ENCODE measurements at places on chromosomes 3 and 15.

DNA sequence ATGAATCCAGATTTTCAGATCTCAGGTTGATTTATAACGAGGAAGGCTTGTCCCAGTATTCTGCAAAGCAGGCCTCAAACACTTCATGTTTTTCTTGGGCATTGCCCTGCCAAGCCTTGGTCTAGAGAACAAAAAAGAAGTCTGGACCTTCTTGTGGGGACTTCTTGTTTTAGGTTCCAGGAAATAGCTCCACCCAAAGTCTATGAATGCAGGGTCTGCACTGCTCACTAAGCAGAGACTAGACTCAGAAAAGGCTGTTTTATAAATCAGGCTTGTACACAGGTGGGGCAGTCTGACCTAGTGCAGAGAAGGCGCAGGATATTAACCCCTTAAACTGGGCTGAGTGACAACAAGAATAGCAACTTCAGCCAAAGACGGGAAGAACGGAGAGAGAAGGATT lies 44.3 kb downstream of the GLB1 start:
- DNase-seq: no peak

- no peak for DNase-seq
Measured at GRCh38 chr3:77086408-77086807, 46.5 kb downstream of the ROBO2 start.

DNA sequence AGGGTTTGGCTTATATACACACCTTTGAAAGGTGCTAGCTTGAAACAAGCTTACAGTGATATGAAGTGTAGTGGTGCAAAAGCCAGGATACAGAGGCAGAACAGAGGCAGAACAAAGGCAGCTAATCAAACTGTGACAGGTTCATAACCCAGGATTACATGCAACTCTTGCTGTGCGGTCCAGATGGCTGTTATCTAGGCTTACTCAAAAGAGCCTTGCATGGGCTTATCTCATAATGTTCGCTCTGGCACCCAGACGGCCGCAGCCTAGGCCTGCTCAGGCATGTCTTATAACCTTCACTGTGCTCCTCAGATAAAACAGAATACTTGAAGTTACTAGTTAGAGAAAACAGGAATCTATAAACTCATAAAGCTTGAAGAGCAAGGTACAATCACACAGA lies 22.8 kb upstream of the NOX5 start:
- no peak for DNase-seq

DNA sequence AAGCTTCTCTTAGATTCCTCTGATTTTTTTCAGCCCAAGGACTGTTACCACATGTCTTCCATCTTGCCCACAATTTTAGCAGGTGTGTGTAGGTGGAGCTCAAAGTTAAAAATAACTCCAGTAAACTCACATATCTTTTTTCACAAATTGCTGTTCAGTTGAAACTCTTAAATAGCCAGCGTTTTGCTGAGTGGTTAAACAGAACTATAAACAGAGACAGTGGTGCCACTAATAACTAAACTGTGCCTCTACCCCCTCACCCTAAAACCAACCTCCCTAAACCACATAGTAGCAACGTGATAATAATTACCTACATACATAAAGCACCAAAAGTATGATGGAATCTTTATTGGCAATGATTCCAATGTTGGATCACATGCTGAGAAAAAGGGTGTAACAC lies 525.1 kb downstream of the PDCD6IP start:
- no peak for DNase-seq

GRCh38 chr15:23570486-23570885 lies 5.0 kb downstream of the MKRN3 start:
- DNase-seq: no peak
